CD4-positive, alpha-beta T cell treated with Interleukin-21 for 1 hour (primary cell): ENCODE measurements at places on chromosomes 11 and 22.
A peak's percentile ranks its signal among the peaks of the same experiment; 100 is the strongest.

- DNase-seq: no peak
Measured at GRCh38 chr11:85758480-85759039, 52.4 kb downstream of the SYTL2 start.

DNA sequence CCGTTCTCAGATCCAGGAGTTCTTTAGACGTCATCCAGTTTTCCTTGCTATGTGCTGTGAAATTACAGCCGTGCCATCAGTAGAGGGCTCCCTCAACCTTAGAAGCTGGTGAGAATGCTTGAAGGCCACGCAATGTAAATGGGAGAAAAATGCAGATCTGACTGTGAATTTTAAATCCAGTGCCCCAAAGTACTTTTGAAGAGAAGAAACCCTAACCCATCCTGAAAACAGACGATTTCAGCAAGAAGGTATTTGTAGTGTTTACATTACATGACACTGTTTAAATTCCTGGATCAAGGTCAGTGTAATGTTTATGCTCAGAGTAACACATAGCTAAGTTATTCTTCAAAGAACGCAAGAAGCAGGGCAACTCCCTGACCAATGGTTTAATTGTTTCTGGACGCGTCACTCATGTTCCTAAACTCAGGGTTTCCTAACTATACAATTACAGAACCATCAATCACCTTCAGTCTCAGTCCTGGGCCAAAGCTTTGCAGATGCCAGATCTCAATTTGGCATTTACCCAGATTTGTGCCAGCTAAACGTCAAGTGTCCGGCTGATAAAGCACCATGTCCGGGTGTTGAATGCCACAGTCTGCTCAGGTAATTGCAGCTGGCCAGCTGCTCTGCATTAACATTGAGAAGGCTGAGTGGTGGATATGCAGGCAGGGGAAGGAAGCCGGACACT lies 38.2 kb downstream of the ADAMTS8 start:
- no peak for DNase-seq

GRCh38 chr11:47667135-47667534 lies 24.8 kb upstream of the MTCH2 start:
- no peak for DNase-seq

DNA sequence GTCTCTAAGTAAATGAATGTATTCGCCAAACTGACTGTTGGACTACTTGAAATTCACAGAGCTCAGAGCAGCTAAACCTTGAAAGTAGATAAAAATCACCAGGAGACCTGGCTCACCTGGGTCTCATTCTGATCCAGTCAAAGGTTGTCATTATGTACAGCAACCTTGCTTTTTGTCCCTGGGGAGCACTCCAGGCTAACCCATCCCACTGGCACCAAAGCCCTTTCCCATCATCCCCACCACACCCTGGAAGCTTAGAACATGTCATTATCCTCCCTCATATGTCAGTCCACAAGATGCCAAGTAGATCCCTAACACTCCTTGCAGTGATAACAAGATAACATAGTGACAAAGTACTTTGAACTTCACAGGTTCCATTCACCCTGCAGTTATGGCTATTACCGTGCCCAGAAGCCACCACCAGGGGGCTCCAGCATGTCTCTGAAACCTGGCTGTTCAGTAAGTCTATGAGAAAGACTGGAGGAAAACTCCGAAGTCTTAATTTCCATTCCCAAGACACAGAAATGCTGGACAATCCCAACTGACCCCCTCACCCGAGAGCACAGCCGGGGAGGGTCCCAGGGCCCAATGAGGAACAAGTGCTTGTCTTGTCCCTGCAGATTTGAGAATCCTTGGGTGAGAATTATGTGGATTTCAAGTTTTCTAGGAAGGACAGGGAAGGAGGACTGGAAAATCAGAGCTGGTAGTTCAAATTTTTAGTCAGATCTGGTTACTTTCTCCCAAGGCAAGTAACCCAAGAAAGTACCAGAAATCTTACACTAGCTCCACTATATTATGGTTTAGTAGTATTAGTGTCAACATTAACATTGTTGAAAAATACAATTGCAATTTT lies 43.0 kb upstream of the USP47 start:
- DNase-seq: peak; percentile 78

GRCh38 chr11:120657306-120658070 lies 145.9 kb downstream of the GRIK4 start:
- no peak for DNase-seq

GRCh38 chr11:3824714-3825472 lies 15.9 kb downstream of the RHOG start:
- peak; percentile 88 for DNase-seq

DNA sequence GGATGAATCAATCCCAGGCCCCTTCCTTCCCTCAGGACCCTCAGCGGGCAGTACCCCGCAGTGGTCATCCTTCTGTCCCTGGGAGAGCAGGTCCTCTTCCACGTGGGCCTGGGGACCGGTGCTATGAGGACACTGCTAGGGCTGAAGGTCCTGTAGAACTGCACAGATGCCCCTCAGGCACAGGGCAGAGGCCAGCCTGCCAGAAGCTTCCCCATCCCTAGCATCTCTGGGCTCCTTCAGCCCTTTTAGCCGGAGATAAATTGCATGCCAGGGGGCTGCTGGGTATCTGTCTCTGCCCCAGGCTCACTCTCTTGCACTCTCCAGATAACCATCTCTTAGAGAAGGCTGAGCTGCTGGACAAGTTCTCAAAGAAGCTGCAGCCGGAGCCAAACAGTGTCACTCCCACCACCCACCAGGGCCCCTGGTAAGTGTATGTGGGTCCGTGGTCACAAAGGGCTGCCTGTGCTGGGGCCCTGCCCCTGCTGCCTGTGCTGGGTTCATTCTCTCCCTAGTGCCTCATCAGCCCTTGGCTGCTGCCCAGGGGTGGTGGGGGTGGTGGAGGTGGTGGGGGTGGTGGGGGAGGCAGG lies 2.3 kb downstream of the ATG16L2 start:
- no peak for DNase-seq

DNA sequence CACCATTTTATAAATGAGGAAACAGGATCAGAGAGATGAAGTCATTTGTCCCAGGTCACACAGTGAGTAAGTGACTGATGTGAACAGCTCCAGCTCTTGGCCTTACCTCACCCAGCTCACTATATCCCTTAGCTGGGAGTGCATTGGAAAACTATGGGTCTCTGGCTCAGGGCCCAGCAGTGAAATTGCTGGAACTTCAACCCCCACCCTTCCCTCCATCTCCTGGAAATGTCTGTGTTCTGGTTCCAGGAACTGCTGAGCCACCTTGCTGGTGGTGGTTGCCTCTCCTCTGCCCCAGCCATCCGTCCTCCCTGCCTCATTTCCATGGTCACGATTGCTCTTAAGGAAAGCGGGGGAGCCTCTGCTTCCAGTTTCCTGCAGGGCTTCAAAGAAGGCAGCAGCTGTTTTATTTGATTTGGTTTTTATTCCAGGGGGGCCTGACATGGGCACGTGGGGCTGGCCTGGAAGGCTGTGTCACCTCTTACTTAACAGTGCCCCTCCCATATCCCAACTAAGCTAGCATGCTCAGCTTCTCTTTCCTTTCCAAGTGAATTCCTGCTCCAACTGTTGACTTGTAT lies 46.2 kb upstream of the CSTF3 start:
- no peak for DNase-seq

- DNase-seq: no peak
Measured at GRCh38 chr22:38699784-38700183, 959 bp downstream of the JOSD1 start.

GRCh38 chr11:121367844-121368225 lies 75.3 kb downstream of the SC5D start:
- no peak for DNase-seq

GRCh38 chr11:44610186-44610955 lies 44.9 kb downstream of the CD82 start:
- DNase-seq: no peak

DNA sequence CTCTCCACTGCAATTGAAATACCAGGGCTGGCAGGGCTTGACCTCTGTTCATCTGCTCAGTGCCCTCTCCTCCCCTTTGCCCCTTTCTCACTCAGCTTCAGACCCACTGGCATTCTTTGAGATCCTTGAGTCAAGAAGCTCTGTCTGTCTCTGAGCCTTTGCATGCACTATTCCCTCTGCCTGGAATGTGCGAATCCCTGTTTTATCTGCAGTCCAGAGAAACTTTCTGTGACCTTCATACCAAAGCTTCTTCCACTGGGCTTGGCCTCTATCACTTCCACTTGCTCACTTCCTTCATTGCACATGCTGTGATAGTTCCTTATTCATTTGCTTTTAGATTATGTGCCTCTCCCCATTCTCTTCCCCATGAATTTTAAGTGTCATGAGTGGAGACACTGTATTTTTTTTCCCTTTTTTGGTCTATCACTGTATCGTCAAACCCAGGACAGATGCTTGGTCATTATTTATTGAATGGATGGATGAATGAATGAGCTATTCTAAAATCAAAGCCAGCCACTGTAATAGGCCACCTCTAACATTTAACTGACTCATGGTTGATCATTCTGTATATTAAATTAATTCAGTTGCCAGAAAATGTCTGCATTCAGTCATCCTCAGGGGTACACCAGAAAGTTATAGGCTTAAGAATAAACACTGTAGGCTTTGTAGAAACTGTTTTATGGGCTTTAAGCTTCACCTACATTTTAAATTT lies 88.7 kb upstream of the TIMP3 start:
- no peak for DNase-seq

GRCh38 chr22:17707526-17707925 lies 66.7 kb downstream of the BID start:
- no peak for DNase-seq

GRCh38 chr11:1926156-1927025 lies 6.9 kb downstream of the TNNT3 start:
- DNase-seq: no peak

DNA sequence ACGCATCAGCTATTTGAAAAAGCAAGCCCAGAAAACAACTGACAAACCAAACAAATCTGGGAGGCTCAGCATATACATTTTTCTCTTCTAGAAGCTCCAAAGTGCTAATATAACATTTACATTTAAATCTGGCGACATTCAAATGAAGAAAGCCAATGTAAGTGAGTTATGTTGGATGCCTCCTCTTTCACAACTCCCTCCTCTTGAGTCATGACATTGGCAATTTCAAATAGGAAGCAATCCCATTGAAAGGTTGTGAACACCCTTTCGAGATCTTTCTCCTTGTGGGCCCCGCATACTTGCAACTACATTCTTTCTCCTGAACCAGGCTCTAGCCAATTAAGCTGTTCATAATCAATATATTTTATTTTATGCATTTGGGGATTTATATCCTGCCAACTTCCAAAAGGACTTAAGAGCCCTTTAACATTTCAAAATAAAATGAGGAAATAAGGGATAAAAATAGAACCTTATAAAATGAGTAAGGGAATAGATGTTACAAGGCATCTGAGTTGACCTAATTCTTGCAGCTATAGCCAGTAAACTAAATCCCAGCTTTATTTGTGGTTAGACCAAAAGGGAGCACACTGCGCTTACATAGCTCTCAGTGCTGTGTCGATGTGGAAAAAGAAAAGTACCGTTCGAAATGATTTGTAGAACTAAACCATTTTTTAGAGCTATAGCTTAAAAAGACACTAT lies 129.5 kb upstream of the SESN3 start:
- DNase-seq: no peak
